ENCODE measurements at places on chromosomes 6 and 20.

GRCh38 chr20:16530201-16530681, 43.0 kb downstream of the KIF16B start:
- no peak for DNase-seq

- no peak for DNase-seq
These were observed 97.9 kb upstream of the EEF1E1 start for GRCh38 chr6:8200255-8200654.

DNA sequence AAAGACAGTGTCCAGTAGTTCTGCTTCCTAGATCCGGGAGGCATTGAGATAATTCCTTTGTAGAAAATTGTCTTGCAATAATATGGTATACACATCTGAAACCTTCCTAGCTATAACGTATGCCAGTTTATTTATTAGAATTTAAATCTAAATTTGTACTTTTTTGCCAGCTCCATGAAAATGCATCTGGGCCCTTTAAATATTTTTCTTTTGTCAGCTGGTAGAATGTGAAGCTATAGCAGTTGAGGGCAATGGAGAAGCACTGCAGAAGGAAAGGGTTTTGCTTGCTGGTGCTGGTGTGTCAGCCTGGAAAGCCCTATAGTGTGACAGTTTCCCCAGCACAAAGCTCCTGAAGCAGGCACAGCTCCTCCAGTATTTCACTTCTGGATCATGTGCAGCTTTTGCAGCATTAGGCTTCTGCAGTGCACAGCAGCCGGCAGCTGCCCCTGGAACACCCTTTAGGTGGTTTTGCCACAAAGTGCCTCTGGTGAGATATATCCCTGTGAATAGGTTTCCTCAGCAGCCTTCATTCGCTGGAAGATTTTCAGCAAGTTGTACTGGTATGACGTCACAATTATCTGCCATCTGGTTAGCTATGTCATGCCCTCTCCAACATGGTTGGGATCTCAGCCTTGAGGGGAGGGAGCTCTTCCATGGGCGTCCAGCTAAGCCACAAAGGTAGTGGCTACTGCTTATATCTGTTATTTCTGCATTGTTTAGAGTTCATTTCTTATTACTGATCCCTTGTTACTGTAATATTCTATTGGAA, 40.0 kb upstream of the L3MBTL3 start:
- no peak for DNase-seq

- DNase-seq: no peak
These were observed 37.4 kb downstream of the PLAGL1 start for GRCh38 chr6:143970456-143971218.

DNA sequence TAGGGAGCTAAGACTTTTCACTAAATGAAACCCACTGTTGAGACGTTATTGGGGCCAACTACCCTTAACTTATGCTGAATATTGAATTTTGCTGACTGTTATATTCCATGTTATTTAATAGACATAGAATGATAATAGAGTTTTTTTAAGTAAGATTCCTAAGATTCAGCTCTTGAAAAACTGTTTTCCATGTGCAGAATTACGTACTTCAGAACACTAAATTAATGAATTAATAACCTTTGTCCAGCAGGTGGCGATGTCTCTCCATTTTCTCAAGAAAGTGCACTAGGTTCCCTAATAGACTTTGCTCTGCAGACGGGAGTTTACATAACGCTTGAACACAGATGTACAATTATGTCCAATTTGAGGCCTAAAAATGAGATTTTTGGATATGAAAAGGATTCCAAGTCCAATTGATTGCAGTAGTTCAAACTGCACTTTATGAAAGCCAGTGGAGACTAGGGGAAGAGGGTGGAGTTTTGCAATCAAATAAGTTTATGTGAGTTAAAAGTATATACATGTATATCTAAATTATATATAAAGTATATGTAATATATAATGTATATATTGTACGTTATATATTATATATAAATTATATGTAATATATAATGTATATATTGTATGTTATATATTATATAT, 282.1 kb downstream of the UST start:
- DNase-seq: no peak

- DNase-seq: peak; percentile 65
These were observed 838 bp downstream of the AHCY start for GRCh38 chr20:34302312-34302722.

- DNase-seq: no peak
These were observed 420.9 kb downstream of the CDKAL1 start for GRCh38 chr6:20955131-20955530.

DNA sequence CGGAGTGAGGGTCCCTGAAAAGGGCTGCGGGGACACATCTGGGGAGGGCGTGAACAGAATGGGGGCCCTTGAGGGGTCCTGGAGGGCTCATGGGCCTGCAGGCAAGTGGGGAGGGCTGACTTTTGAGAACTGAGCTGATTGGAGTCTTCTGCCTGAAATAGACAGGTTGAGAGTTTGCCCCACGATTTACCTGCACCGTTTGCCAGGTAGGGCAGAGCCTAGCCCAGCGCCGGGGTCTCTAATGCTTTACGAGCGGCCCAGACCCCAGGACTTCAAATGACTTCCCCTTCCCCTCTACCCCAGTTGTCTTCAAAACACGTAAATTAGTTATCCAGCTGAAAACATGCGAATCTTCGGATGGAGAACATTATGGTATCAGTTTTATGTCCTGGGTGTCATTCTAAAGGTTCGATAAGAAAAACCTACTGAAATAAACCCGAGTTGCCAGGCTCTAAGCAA, 1.3 kb downstream of the PLCB1 start:
- no peak for DNase-seq

GRCh38 chr6:40477246-40478126, 109.7 kb downstream of the LRFN2 start:
- no peak for DNase-seq

DNA sequence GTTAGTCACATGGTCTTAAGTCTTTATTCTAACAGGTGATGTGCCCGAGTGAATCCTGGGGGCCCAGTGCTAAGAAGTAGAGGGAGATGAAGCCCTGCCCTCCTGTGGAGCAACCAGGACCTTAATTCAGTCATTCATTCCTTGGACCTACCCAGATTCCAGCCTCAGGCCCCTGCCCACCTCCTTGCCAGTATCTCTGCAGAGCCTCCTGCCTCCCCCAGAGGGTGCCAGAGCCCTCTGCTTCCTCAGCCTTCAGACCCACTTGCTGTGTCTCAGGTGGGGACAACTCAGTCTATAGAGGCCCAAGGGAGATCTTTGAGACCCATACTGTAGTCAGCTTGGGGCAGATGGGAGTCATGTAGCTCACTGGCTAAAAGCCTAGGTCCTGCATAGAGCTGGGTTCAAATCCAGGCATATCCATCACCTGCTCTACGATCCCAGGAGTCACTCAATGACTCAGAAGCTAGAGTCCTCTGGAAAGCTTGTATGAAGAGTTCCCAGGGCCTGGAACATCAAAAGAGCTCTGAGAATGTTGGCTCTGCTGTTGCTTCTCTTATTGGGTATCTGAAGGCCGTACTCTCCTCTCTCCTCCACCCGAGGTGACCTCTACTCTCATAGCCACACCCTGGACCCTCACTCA, 3.9 kb upstream of the SIGLEC1 start:
- DNase-seq: no peak

- DNase-seq: no peak
These were observed 468.0 kb downstream of the UTRN start for GRCh38 chr6:144753023-144753705.

- peak; percentile 70 for DNase-seq
These were observed 4.5 kb upstream of the AP5S1 start for GRCh38 chr20:3815703-3816315.

- DNase-seq: no peak
These were observed 66.8 kb upstream of the HMGN3 start for GRCh38 chr6:79301290-79301689.

GRCh38 chr6:96520171-96521115, 1.2 kb upstream of the UFL1 start:
- no peak for DNase-seq

DNA sequence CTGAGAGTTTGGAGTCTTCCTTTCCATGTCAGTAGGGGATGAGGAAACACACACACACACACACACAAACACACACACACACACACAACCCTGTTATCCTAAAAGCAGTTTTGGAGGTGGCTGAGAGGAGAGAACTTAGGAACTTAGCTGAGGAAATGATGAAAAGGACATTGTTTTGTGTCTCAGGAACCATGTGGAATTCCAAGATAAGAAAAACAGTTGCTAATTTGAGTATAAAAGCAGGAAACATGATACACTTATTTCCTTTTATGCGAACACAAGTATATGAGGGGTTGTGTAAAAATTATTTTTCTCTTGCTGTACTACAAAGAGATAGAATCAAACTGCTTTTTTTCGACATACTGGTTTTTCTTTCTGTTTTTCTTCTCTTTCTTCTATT, at the start of gene MYCT1:
Gene MYCT1 (plus strand): TSS at position 264 of the 400 bp plus-strand sequence. CDS start 6 bp downstream, at position 270.
- no peak for DNase-seq

GRCh38 chr6:35055891-35056290, 85.2 kb downstream of the TCP11 start:
- no peak for DNase-seq

GRCh38 chr20:20606881-20607280, 105.6 kb downstream of the RALGAPA2 start:
- DNase-seq: no peak

GRCh38 chr20:2178318-2179232, 76.9 kb downstream of the STK35 start:
- no peak for DNase-seq

DNA sequence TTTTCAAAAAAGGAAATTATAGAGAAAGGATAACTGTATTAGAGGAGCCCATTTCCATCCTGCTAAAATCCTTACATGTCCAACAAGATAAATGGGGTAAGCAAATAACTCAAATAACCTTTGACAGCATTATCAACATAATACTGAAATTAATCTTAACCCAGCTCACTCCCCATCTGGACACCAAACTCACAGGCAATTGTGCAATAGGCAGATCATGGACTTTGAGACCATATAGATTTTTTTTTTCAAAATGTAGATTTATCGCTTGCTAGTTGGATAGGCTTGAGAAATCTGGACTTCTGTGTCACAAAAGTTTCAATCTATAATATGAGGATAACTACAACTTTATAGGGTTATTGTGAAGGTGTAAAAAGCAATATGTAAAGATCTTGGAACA, 134.4 kb upstream of the ASCC3 start:
- no peak for DNase-seq

- DNase-seq: no peak
These were observed 80.9 kb upstream of the PLN start for GRCh38 chr6:118467181-118467580.

DNA sequence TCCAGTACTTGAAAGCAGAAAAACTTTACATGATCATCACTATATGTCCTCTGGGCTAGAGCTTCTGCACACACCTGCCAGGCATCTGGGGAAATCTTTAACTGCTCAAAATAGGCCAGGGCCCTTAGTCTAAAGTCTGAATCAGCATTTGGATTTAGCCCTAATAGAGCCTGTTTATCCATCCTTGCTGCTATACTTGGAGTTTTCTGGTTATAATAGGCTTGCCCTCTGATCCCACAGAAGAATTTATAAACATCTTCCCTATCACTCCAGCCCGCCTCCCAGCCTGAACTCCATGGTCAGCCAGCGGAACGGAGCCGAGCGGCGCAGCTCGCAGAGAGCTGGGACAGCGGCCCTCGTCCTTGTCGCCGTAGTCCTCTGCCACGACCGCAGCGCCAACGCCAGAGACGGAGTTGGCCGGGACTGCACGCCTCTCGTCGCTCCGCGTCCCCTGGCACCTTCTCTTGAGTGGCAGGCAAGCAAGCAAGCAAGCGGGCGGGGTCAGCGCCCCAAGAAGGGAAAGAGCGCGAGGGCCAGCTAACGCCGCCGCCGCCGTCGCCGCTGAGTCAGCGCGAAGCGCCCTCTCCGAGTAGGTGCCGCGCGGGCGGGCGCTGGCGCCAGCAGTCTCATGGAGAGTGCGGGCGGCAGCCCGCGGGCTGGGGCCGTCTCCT, 25.4 kb upstream of the ASIP start:
- peak; percentile 79 for DNase-seq

- no peak for DNase-seq
These were observed 25.9 kb upstream of the AHCY start for GRCh38 chr20:34328928-34329677.

GRCh38 chr6:14211562-14211942, 94.0 kb downstream of the CD83 start:
- no peak for DNase-seq

DNA sequence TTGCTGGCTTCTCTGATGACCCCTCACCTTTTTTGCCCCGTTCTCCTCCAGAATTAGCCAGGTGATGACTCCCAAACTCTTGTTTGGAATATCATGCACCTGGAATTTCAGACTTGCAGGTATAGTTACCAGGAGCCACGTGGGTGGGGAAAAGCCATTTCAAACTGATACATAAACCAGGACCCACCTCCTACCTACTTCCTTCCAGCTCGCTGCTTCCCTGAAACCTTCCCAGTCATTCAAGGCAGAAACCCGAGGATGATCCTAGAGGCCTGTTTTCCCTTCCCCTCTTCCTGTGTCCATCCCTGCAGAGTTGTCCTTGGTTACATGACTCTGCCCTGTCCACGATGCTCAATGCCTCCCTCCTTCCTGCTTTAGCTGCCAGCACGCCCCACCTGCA, 101.9 kb downstream of the MTHFD1L start:
- no peak for DNase-seq

DNA sequence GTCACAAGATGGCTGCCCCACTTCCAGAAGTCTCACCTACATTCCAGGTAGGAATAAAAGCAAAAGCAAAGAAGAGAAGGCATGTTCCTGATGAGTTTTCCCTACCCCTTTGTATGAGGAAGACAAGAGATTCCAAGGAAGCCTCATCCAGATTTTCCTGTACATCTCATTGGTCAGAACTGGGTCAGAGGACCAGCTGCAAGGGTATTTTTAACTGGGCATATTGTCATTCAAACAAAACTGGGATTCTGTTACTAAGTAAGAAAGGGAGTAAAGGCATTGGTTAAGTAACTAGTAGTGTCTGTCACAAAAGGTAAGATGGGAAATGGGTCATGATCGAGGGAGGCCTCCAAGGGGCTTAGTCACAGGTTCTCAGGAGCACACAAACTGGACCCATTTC, 28.2 kb upstream of the RIMS4 start:
- no peak for DNase-seq

GRCh38 chr6:156771047-156771446, 6.1 kb upstream of the ARID1B start:
- DNase-seq: no peak

DNA sequence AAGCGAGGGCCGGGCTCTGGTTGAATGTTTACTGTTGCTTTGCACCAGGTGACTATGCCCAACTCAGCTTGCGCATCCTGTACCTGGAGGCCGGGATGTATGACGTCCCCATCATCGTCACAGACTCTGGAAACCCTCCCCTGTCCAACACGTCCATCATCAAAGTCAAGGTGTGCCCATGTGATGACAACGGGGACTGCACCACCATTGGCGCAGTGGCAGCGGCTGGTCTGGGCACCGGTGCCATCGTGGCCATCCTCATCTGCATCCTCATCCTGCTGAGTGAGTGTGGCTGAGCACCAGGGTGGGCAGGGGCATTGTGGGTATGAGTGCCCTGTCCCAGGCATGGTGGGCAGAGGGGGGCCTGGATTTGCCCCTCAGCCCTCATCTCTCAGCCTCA, 136.1 kb downstream of the TAF4 start:
- DNase-seq: no peak

GRCh38 chr6:114142258-114142657, 171.3 kb upstream of the HDAC2 start:
- DNase-seq: no peak

- no peak for DNase-seq
These were observed 316.9 kb upstream of the RNF24 start for GRCh38 chr20:4332121-4332860.

All from activated CD8-positive, alpha-beta memory T cell treated with anti-CD3 and anti-CD28 coated beads for 24 hours (primary cell).